Kidney capillary endothelial cell (primary cell): ENCODE measurements at places on chromosomes 6 and 20.

DNA sequence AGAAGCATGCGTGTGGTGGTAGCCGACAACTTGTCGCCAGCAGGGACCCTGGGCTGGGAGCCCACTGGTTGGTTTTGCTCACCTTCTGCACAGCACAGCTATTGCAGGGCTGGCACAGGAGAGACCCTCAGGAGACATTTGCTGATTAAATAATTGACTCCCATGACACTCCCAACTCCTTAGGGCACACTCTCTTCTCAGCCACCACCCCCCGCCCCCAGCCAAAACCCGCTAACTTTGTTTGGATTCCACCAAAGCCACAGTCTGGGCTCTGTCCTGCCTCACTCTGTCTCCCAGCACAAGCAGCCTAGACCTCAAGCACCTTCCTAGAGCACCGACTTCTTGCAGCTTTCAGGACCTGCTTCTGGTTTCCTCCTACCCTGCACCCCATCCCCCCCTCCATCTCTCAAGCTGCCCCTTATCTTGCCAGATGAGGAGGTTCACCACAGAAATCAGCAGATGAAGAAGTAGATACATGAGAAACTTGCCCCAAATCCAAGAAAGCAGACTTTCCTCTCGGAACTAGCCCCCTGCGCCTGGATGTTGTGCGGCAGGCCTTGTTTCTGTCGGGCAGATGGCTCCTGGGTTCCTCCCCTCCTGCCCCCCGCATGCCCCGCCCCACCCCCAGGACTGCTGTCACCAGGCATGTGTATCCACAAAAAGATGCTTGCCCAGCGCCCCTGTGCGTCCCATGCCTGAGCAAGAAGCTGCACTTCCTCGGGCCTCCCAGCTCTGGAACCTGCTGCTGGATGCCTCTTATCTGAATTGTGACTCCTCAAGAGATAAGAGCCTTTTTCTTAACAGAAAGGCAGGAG, 35.0 kb upstream of the CD93 start:
- DNase-seq = no peak

DNA sequence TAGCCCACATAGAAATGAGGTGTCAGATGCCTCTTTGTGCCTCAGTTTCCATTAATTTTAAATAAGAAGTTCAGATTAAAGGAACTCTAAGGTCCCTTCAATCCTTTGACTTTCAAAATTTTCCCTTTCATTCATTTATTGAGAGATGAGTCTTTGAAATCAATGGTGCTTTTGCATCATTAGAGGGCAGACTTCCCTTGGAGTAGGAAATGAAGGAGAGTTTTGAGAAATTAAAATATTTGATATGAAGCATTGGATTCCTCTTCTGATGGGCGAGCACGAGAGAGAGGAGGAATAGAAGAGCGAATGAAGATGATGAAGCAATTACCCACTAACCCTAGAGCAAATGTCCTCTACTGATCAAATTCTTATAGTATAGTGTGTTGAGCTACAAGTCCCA, 105.7 kb downstream of the EDN1 start:
- no peak for DNase-seq

- no peak for DNase-seq
These were observed 164.2 kb downstream of the NFATC2 start for GRCh38 chr20:51378171-51378928.

DNA sequence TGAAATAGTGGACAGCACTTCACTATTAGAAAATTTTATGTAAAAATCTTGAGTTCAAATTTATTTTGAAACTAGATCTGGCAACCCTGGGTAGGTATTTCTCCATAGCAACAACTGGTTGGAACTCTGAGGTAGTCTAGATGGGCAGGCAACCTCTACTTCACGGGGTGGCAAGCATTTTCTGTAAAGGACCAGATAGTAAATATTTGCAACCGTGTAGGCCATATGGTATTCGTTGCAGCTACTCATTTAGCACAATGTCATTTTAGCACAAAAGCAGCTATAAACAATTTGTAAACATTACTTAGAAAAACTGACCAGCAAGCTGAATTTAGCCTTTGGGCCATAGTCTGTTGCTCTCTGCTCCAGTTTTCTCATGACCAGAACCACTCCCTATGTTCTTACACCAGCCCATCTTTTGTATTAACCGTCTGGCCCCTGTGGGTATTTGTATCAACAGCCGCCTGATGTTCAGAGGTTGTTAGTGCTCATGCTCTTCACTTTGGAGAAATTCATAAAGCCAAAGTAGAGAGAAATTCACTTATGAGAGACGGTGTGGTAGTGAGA, 29.2 kb downstream of the LGSN start:
- no peak for DNase-seq

DNA sequence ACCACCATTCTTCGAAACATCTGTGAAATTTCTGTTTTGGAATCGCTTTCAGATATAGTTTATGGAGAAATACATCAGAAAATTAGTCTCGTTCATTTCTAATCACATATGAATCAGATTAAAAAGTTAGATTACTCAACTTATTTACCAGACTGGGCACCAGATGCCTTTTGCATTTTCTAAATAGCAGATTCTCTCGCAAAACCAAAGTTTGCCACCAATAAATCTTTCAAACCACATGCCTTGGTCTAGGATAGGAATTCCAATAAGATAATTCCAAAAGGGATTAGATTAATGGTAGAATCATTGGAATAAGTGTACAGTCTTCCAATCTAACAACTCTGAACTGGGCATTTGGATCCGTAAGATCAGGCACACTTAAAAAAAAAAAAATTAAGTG, 160.4 kb upstream of the TAB2 start:
- DNase-seq = no peak

- peak; percentile 57 for DNase-seq
These were observed 1.3 kb downstream of the CEP85L start for GRCh38 chr6:118649918-118650581.

- DNase-seq = no peak
These were observed 59.3 kb downstream of the DLL1 start for GRCh38 chr6:170231293-170232185.

GRCh38 chr6:158481690-158482473, 78.0 kb upstream of the TMEM181 start:
- DNase-seq = peak; percentile 40
